ENCODE measurements at places on chromosomes 13 and 19.
A peak's percentile ranks its signal among the peaks of the same experiment; 100 is the strongest.

GRCh38 chr19:30169196-30169900 is 202.8 kb upstream of the ZNF536 start:
- DNase-seq, result no peak

DNA sequence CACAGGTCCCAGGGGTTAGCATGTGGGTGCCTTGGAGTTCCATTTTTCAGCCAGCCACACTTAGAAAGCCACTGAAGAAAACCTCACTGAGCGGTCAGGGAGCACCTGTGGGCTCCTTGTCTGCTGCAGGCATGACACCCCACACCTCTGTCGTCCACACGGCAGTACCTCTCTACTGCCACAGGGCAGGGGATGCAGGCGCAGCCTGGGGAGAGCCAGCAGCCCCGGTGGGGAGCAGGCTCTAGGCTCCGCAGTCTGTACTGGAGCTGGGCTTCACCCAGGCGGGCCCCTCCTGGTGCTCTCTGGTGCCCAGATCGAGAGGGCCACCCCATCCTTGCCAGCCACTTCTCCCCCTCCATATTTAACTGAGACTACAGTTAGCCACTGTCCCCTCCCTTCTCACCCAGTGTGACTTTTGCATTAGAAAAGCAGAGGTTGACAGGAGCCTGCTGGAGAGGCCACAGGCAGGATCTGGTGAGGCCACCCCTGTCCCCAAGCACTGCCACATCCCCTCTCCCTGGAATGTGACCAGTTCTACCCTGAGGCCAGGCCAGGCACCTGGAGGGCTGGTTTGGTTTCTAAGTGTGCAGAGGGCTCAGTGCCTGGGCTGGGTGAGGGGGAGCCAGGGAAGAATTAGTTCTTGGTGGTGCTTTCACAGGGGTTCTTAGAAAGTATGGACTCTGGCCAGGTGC is 104.4 kb downstream of the KDM4B start:
- DNase-seq, result no peak

- no peak for DNase-seq
These were observed 101.2 kb upstream of the MBNL2 start for GRCh38 chr13:97120976-97121375.

- no peak for DNase-seq
These were observed 105.3 kb downstream of the RGCC start for GRCh38 chr13:41562541-41563178.

DNA sequence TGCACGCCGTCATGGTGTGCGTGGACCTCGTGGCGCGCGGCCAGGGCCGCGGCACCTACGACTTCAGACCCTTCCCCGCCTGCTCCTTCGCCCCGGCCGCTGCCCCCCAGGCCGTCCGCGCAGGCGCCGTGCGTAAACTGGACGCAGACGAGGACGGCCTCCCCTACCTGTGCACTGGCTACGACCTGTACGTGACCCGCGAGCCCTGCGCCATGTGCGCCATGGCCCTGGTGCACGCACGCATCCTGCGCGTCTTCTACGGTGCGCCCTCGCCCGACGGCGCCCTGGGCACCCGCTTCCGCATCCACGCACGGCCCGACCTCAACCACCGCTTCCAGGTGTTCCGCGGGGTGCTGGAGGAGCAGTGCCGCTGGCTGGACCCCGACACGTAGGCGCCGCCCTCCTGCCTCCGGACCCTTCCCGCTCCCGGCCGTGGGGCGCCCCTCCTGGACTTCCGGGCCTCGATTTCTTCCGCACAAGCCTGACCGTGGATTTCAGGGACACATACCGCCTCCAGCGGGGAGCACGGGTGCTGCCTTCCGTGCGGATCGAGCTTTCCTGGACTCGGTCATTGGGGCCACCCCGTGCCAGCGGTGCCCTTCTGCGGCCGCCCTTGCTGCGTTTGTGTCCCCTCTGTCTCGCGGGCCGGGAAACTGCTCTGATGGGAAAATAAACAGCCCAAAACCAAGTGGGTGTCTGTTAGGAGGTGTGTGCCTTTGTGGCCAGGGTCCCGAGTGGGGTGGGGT is 7.7 kb downstream of the ADAT3 start:
- DNase-seq, result no peak

GRCh38 chr13:50917572-50917971 is 8.0 kb downstream of the RNASEH2B start:
- no peak for DNase-seq

- no peak for DNase-seq
These were observed 27.3 kb downstream of the C13orf46 start for GRCh38 chr13:113946409-113947181.

- no peak for DNase-seq
These were observed 3.9 kb upstream of the NCR1 start for GRCh38 chr19:54902061-54902460.

GRCh38 chr13:75869981-75870380 is 233.9 kb downstream of the LMO7 start:
- no peak for DNase-seq

GRCh38 chr19:1267477-1268225 is 1.5 kb upstream of the CIRBP start:
- DNase-seq, result no peak

- no peak for DNase-seq
These were observed 36.3 kb downstream of the CYP2B6 start for GRCh38 chr19:41027273-41027967.

DNA sequence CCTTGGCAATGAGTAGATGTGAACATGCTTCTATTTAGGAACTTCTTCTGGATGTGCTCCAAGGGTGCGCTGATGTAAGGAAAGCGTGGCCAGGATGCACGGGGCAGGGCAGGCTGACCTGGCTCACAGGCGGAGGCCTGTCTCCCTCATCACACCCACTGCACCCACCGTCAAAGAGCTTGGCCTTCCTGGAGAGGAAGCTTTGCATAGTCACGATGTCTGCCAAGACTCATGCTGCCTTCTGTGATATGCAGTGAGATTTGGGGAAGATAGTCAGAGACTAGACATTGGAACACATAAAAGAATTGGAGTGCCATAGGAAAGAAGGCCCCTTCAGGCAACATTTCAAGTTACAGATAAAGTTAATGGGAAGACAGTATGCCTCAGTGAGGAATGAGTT is 82.0 kb downstream of the MYO16 start:
- DNase-seq, result no peak

GRCh38 chr13:110756219-110756631 is 42.7 kb downstream of the ING1 start:
- DNase-seq, result peak; percentile 25

DNA sequence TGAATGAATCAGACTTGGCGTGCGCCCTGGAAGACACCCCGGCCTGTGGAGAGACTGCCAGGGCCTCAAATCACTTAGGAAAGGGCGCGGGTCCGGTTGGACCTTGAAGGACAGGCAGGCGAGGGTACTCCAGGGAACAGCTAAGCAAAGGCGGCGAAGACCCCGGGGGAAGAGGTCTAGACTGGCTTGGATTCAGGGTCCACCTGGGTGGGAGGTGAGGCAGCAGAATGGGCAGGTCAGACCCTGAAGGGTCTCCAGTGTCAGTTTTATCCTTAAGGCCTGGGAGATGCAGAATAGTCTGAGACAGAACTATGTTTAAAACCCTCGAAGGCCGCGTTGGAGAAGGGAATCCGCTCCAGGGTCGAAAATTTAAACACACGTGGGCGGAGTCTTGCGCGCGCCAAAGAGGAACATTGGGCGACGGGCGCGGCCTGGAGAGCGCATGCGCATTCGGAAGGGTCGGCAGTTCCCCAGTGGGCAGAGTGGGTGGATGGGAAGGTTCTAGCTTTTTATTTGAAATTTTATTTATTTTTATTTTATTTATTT is 567 bp upstream of the SMG9 start:
- DNase-seq, result no peak

DNA sequence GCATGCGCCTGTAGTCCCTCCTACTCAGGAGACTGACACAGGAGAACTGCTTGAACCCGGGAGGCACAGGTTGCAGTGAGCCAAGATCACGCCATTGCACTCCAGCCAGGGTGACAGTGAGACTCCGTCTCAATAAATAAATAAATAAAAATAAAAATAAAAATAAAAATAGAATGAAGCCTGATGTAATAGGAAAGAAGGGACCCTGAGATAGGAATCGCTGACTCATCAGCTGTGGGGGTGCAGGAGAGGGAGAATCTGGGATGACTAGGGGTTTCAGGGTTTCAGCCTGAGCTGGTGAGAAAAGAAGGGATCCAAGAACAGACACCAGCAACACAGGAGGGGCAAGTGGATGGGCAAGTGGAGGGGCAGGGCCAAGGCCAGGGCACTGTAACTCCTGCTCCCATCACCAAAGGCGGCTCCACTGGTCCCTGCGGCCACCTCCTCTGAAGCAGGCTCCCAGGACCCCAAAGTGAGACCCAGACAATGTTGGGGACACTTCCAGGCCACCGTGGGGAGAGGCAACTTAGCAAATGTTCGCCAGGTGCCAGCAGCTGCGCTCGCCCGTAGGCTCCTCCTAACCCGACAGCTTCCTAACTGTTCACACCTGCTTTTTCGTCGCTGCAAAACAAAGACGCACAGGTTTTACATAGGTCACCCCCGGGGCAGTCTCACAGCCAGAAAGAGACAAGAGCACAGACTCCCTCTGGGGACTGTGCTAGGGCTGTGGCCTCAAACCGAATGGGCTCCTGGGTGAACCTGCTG is 1.2 kb downstream of the HAUS8 start:
- DNase-seq, result no peak

DNA sequence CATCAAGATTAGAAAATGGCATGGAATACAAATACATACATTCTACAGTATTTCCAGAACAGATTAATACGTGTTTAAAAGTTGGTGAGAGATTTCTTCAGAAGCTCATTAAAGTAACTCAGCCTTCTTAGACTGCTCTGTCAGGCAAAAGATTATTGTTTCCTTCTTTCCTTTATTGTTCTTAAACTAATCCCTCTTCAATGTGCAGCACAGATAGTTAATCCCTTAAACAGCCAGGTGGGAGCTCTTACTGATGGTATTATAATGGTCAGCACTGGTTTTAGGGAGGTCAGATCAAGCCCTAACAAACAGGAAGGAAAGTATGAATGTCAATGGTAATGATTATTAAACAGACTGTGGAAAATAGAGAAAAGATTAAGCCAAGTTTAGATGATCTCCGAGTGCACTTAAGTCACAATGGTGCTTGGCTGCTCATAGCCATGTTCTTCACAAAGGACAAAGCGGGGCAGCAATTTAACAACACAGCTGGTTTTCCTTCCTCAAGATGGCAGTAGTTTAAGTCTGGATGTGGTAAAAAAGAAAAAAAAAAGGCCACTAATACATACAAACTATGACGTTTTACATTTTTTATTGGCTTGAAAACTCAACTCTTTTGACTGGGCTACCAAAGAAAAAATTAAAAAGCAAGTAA is 992.6 kb downstream of the PCDH9 start:
- no peak for DNase-seq

DNA sequence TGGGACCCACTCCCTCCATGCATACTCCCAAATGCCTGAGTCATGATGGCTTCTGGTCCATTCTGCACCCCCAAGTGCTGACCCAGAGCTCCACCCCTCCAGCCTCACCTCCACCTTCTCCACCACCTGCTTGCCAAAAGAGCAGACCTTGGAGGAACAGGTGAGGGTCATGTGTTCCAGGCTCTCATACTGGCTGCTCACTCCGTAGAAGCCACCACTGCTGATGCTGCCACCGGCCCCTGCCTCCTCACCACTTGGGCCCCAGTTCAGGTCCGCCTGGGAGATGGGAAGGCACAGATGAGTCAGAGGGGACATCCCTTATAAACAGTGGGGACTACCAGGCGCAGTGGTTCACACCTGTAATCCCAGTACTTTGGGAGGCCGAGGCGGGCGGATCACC is 7.9 kb downstream of the CD37 start:
- no peak for DNase-seq

- DNase-seq, result no peak
These were observed 13.5 kb upstream of the ZNF554 start for GRCh38 chr19:2805991-2806649.

- no peak for DNase-seq
These were observed 1611.9 kb upstream of the SLC10A2 start for GRCh38 chr13:104678161-104678560.

All from skeletal muscle cell (primary cell).